ENCODE measurements at places on chromosomes 5 and 9.

DNA sequence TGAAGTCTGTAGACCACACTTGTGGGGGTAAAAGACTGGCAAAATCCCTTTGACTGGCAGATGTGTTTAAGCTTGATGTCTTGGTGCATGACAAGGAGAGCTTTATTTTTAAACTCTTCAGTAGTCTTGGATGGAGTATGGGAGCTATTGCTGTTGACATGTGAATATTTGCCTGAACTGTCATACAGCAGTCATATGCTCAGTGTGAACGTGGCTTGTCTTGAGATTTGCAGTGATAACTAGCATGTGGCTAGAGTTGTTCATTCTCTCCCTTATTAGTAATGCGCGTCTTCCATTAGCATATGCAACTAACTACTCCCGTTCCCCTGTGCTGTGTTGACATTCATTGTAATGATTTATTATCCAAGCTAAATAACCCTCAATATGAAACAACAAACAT is 523.6 kb upstream of the WWC1 start:
- no peak for DNase-seq

GRCh38 chr5:633501-633955 is 21.4 kb downstream of the CEP72 start:
- peak; percentile 23 for DNase-seq

- DNase-seq, result no peak
Measured at GRCh38 chr5:27855491-27855890, 817.1 kb upstream of the CDH9 start.

GRCh38 chr9:38001430-38001829 is 67.6 kb downstream of the SHB start:
- no peak for DNase-seq

- DNase-seq, result no peak
Measured at GRCh38 chr5:112270299-112271293, 148.5 kb downstream of the EPB41L4A start.

DNA sequence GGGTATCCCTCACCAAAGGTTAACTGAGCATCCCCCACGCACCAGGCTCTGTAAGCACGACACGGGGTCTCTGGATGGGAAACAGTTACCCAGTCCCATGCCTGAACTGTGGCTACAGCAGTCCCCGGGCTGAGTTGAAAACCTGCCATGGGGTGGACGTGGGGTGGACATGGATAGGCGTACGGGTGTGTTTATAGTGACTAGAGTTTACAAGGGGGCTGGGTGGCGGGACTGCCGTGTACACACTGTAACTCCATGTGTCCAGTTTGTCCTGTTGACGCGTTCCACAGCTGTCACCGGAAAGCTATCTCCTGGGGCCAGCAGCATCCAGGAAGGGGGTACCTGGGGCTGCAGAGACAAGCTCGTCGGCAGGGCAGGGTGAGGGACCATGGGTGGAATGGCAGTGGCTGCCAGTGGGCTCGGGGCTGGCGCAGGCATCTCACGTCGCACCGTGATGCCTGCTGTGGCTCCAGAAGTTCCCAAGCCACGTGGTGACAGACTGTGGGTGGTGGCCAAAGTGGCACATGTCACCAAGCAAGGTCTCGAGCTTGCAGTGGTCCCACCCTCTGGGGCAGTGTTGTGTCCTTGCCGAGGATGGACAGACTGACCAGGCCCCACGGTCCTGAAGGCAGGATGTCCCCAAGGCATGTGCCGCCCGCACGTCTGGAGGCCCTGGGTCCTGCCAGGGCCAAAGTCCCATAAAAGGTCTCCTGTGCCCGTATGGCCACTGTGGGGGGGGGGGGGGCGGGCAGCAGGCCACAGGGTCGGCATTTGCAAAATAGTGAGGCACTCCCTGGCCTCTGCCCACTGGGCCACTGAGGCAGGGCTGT is 29.3 kb upstream of the RNF130 start:
- DNase-seq, result no peak

GRCh38 chr9:124450931-124451661 is 845 bp downstream of the ADGRD2 start:
- no peak for DNase-seq

- no peak for DNase-seq
Measured at GRCh38 chr9:92760070-92760469, 4.6 kb downstream of the BICD2 start.

DNA sequence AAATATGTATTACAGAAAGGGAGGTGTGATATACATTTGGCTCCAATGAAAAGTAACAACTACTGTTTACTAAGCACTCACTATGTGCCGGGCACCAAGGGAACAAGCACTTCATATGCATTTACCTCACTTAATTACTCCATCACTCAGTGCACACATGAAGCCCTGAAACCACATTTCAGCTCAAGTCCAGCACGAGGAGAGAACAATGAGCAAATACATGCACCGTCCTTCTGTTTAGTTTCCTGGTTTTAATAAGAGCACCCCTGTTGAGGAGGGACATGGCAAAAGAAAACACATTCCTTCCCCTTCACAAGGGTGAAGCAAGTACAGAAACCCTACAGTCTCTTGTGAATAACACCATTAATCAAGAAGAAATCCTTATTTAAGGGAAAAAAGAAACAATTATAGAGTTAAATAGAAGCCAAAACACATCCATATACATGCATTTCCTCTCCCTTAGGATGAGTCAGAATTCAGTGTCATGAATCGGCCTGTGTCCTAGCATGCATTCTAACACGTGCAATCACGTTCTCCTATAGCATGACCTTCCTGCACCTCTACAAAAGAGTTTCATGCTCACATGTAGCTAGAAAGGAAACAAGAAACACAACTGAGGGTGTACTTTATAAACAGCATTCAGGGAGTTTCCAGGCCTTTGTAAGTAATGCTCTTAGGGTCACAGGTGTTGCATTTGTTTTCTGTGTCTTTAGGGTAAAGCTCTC is 411.6 kb downstream of the BNC2 start:
- DNase-seq, result peak; percentile 23

DNA sequence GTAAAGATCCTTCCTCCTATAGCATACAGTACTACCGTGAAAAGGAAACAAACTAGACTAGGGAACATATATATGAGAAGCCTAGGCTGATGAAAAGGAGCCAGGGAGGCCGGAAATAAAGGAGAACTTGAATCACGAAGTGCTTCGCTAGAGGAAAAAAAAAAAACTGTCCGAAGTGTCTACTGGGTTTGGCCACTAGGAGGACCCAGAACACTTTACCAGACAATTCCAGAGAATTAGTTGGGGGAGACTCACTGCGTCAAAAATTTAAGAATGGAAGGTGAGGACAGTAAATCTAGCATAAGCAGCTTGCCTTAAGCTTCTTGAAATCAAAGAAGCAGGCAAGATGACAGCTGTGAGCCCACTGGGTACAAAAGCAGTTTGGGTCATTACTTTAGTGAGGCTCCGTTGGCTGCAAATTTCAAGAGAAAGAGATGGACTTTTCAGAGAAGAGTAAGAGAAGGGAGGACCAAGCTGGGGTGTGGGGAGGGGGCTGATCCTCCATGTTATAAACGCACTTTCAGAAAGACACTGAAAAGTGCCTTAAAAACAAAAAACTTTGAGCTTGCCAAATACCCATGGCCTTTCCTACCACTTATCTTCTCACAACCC is 47.4 kb downstream of the P4HA2 start:
- DNase-seq, result peak; percentile 73

DNA sequence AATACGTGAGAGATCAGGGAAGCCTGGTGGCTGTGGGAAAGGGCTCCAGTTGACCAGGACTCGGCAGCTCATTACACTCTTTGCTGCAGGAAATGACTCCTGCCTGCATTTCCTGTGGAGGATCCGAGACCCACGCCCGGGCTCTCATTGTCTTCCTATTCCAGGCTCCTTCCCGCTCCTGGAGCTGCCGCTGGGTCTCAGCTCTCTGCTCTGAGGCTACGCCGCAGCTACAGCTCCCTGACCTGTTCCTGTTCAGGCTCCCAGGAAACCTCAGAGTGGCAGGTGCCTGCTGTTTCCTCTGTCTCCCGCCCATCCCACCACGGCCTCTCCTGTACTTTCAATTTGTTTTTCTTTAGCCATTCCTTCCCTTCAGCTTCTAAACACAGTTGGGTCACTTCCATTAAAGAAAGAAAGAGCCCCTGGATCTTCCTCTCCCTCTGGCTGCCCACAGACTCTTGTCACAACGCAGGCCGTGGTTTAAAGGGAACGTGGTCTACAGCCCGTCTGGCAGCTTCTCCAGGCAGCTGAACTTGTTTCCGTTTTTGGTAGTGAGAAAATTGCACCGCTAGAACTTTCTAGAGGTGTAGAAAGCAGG is 71.5 kb downstream of the IL6ST start:
- no peak for DNase-seq

DNA sequence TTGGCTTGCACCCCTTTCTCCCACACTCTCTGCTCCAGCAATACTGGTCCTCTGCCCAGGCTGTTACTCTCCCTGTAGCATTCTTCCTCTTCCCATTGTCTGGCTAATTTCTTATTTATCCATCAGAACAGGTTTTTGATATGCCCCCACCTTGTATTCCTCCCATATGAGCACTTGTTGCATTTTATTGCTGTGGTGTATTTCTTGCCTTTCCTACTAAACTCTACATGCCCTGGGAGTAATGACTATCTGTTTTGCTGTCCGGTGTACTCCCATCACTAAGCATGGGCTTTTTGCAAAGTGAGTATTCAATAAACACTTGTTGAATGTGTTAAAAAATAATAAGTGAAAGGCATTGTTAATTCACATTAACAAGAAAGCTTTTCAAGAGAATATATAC is 104.3 kb upstream of the RANBP3L start:
- no peak for DNase-seq

- DNase-seq, result peak; percentile 71
Measured at GRCh38 chr5:127757576-127757975, 54.4 kb downstream of the CCDC192 start.

DNA sequence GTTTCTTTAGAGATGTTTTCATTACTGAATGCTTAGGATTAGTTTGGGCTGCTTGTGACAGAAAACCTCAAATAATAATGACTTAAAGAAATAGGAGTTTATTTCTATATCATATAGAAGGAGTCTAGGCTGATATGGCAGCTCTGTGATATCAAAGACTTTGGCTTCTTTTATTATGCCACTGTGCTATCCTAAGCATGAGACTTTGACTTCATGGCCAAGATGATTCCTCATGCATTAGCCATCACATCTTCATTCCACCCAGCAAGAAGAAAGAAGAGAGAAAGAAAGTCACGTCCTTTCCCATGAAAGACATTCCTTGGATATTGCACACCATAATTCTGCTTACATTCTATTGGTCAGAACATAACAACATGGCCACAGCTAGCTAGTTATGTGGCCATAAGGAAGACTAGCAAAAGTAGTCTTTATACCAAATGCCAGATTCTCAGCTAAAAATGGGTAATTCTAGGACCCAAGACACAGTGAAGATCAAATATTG is 76.2 kb downstream of the DAPK1 start:
- no peak for DNase-seq

GRCh38 chr5:125517973-125518550 is 771.6 kb upstream of the ZNF608 start:
- no peak for DNase-seq

DNA sequence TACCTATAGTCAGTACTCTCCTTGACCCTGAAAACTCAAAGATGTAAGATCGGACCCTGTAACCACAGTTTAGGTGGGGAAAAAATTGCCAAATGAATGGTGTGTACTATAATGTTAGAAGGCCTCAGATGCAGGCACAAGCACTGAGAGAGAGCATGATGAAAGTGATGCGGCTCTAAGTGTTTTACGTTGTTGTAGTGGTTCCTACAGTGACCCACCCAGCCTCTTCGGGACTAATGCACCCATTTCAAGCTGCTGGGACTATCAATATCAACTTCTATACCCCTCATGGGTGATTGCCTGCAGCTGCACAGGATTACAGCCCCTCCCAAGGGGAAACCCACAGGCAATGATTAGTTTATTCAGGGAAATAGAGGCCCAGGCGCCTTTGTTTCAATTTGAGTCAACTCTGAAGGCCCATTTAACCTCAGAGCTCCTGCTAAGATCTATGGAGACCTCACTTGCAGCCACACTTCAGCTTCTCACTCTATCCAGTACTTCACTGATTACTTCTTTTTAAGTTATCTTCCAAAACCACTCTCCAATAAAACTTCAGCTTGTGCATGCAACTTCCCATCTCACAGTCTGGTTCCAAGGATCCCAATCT is 340.7 kb downstream of the NR2F1-AS1 start:
- no peak for DNase-seq

GRCh38 chr9:114884787-114885452 is 45.5 kb downstream of the TNFSF8 start:
- DNase-seq, result no peak

DNA sequence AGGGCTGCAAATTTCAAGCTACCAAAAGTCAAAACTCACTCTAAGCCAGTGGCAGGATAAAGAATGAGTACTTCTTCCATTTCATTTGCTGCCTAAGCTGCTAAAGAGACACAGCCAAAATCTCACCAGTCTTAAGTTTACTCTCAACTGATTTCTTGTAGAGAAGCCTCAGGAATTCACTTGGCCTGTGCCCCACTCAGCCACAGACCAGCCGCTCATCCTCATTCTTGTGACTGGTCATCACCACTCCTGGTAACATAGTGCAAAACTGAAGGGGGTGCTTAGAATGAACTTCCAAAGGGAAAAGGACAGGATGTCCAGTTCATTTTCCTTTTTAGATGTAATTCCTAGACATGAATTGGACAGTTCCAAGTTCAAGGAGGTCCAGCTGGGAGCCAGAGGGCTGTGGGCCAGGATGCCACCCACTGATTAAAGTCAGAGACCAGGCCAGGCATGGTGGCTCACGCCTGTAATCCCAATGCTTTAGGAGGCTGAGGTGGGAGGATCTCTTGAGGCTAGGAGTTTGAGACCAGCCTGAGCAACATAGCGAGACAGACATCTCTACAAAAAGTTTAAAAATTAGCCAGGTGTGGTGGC is 72.7 kb upstream of the RANBP3L start:
- DNase-seq, result no peak

DNA sequence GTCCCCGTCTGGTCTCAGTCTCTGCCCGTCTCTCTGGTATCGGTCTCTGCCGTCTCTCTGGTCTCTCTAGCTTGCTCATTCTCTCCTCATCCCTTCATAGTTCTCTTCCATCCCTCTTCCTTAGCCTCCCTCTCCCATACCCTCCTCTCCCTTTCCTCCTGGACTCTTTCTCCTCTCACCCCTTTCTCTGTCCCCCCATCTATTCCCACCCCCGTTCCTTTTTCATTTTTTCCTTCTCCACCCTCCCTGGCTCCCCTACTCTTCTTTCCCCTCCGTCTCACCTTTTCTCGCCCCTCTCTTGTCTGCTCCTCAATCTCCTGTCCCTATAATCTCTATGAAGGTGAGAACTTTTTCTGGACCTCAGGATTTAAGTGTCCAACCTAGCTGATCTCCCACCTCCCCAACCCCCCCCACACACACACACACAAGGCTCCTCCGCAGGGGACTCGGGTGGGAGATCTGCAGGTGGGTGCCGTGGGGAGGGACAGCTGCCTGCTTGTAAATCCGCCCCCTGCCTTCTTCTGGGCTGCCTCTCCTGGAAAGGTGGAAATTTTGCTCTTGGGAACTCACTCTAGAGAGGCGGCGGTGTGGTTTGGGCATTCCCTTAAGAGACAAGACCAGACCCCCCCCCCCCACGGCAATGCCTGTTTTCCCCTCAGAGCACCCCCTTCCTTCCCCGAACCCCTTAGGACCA is 953 bp downstream of the UBE2QL1 start:
- no peak for DNase-seq

Data from eye (tissue), 1 donor.